SW 1271 (cell line): ENCODE measurements at places on chromosomes 3 and 15.
A peak's percentile ranks its signal among the peaks of the same experiment; 100 is the strongest.

DNA sequence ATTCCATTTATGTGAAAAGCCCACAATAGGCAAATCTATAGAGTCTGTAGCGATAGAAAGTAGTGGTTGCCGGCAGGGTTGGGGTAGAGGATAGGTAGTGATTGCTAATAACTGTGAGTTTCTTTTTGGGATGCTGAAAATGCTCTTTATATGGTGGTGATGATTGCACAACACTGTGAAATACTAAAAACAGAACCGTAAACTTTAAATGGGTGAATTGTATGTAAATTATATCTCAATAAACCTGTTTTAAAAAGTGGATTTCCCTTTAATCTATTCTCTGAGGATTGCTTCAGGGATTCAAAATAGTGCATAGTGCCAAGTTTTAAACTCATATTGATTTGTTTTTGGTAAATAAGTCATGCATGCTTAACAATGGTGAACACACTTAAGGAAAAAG is 140.2 kb downstream of the LPP start:
- no peak for DNase-seq

GRCh38 chr3:33364060-33364459 is 76.1 kb downstream of the UBP1 start:
- DNase-seq: no peak

GRCh38 chr15:59739557-59740186 is 50.6 kb upstream of the BNIP2 start:
- no peak for DNase-seq

GRCh38 chr3:26596335-26596734 is 26.2 kb upstream of the LRRC3B start:
- DNase-seq: no peak

DNA sequence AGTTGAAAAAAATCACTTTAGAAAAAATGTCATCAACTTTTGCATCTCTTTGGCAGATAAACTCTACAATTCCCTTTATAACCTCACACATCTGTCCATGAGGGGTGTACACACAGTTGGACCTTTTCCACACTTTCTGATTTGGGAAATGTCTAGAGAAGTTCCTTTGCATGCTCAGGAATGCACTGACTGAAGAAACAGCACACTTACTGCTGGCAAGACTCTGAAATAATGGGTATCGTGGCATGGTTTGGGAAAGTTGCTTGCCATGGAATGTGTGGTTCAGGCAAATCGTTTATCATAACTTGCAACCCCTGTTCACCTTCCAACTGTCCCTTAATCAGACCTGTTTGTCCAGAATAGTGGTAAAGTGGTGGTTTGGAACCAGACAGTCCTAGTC is 135.3 kb upstream of the TGFBR2 start:
- no peak for DNase-seq

- DNase-seq: peak; percentile 56
Measured at GRCh38 chr3:159813822-159814531, 174.7 kb upstream of the IL12A start.

DNA sequence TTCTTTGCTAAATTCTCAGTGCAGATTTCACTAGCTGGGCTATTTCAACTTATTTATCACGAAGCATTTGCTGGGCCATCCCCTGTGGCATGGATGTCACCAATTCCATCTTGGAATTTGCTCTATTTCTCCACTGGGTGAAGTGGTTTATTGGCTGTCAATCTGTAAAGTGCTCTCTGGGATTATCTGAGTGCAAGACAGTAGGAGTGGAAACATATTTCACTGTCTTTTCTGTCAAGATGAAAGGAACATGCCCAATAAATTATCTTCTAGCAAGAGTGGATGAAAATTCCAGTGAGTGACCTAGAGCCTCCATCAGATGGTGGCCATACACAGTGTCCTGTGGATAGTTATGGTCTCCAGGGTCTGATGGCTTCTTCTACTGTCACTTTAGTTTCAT is 25.1 kb upstream of the CTDSPL start:
- DNase-seq: no peak

- DNase-seq: no peak
Measured at GRCh38 chr15:48647962-48648361, 2.5 kb upstream of the FBN1 start.

DNA sequence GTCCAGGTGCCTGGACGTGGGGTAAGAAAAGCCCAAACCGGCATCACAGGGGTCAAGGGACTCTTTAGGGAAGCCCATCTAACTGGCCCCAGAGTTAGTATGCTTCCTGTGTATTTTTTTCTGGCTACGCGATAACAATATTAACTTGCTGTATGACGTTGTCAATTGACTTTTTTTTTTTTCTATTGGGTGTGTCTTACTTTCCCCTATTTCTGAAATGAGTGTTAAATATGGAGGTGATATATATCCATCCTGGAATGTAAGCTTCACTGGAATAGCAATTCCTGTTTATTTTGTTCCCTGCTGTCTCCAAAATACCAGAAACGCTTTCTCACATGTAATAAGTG is 598 bp upstream of the GMNC start:
- DNase-seq: peak; percentile 31

DNA sequence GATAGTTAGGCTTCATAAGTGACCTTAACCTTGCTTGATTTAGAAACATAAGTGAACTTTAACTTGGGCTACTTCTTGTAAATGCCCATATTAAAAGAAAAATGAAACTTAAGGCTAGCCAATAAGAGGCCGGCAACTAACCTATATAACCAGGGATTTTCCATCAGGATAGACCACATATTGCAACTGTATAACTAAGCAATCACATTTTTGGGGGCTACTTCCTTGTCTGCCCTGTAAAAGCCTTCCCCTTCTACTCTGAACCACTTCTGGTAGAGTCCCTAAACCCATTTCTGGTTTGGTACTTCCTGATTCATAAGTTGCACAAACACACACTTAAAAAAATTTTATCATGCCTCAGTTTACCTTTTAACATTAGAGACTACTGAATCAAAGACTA is 150.9 kb upstream of the UBE2E2 start:
- DNase-seq: no peak

DNA sequence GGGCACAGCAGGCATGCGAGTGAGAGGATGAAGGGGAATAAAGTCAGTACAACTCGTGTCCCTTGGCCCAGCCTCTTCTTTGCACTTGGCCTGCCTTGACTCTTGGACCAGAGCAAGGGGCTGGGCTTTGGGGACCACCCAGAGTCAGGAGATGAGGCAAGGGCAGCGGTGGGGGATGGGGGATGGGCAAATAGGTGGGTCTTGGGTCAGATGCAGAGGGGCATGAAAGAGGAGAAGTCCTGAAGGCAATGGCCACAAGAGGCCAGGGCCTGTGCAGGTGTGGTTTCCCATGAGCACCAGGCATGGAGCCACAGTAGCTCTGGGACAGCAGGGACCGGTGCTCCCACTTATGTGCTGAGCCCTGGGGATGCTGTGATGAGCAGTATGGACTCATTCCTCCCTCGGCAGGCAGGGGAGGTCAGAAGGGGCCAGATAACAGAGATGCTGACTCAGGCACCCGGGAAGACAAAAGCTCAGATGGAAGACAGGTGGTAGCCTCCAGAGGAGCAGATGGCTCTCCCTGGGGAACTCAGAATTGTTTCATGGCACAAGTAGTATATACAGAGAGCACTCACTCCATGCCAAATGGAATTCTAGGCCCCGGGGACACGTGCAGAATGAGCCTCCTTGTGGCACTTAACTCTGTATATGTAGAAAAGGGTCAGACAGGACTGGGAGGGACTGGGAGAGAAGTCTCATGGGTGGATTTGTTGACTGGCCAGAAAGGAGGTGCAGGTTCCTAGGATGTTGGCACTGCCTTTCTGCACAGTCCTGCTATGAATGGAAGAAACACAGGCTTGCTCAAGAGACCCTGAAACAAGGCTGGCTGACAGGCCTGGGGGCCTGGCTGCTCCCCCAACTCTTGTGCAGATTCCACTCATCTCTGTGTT is 14.3 kb downstream of the ZBTB47 start:
- DNase-seq: no peak

DNA sequence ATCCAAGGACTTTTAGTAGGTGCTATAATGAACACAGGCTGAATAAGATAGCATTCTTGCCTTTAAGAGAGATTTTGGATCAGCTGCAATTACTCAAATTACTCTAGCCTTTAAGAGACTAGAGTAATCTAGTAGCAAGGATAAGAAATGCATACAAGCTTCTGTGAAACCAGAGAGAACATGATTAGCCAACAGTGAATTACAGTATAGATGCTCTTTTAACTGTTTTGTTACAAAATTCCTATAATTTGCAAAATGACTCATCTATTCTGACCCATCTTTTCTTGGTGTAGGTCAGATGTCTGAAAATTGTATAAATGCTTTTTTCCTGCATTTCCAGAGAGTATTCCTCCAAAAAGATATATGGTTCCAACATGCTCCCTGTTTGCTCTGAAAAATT is 66.9 kb downstream of the CEP63 start:
- DNase-seq: no peak

GRCh38 chr15:57028176-57028575 is 109.7 kb downstream of the TCF12 start:
- no peak for DNase-seq

DNA sequence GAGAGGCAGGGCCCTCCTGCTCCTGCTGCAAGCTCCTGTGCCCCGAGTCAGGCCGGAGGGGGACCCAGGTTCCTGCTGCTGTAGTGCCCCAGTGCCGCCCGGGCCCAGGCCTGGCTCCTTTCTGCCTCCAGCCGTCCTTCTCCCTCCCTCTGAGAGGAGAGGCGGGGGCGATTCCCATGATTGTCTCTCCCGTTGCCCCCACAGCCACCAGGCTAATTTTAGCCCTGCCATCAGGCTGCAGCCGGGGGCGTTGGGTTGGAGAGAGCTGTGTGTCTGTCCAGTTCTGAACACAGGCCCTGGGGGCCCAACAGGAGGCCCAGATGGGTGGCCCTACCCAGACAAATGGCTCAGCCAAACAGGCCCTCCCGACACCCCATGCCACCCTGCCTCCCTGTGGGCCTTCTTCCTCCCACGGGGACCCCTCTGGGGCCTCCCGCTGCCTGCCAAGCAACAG is 214.8 kb downstream of the TBC1D2B start:
- DNase-seq: no peak

DNA sequence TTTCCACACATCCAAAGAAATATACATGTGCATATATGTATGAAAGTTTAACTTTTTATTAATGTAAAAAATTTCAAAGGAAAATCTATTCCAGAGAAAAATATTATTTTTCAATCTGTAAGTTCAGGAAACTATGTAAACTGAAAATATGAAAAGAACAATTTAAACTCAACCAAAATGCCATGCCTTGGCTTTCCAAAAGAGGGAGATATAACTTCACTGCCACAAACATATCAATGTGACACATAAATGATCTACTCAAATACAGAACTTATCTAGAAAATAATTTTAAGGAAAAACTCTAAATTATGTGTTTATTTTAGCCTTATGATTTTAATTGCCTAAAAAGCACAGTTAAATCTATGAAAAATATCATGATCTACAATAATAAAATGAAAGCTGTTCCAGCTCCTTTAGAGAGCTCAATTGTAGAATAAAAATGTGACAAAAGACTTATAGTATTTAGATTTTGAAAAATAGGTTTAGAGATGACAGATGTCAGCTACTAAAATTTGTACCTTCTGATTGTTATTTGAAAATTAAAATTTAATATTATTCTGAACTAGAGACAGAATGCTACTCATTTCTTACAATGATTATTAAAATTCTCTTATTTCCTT is 94.8 kb downstream of the GBE1 start:
- no peak for DNase-seq

DNA sequence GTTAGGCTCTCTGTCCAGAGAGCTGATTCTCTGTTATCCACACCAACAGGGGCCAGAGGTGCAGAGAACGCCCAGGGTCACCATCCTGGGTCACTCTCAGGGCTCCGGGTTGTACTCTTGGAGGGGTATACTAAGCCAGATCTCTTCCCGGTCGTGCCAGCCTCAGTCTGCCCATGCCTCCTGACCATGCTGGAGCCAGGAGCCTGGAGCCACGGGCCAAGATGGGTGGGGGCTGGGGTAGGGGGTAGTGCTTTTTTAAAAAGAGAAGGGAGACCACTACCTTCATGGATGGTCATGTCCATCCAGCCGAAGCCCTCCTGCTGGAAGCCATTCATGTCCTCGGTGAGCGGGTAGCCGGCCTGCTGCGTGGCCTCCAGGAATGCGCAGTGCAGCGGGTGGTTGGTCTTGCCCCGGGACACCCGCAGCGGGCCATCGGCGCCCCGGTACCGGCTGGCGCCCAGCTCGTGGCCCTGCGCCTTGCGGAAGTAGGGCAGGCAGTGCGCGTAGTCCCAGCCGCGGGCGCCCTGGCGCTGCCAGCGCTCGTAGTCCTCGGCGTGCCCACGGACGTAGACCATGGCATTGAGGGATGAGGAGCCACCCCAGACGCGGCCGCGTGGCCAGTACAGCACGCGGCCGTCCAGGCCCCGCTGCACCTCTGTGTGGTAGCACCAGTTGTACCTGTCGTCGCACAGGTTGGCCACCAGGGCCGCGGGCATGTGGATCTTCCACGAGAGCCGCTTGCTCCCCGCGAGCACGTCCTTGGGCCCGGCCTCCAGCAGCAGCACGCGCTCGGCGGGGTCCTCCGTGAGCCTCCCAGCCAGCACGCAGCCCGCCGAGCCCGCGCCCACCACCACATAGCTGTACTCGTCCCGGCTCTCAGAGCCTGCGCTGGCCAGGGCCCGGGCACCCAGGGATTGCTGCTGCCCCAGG is 22.9 kb downstream of the CHDH start:
- DNase-seq: no peak

DNA sequence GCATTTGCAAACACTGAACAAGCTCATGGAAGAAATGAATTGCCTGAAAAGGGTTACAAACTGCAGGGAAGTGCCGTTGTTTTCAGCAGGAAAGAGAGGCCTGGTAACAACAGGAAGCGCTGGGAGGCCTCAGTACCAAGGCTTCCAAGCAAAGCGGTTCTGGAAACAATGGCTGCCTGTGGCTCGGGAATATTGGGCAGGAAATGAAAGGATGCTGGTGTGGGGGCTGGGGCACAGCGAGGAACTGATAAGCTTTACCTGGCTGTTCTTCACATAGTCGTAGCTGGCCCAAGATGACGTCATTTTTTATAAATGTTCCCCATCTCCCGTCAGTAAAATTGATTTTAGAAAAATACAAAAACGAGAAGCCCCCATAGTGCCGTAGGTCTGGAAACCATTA is 55.9 kb downstream of the ARHGAP31 start:
- DNase-seq: no peak

DNA sequence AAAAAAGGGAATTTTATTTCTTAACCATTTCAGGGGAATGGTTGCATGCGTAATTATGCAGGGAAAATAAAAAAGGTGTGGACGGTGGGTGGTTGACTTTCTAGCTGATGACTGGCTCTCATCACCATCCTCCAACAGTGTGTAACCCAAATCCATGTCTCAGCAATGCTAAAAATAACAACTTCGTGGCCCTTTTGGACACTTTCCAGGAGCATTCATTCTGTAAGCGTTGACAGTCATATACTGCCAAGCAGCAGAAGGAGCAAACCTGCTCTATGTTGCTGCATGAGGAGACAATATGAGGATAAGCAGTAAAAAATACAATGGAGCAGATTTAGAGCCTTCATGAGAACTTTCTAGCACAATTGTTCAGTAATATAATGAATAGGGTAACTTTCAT is 189.1 kb downstream of the ANXA2 start:
- DNase-seq: no peak
